ENCODE measurements at places on chromosomes 5 and 9. TPM values are rescaled to one million over a fixed set of nuclear protein-coding genes. Genes with fewer than 3 reads are reported as not detected.

DNA sequence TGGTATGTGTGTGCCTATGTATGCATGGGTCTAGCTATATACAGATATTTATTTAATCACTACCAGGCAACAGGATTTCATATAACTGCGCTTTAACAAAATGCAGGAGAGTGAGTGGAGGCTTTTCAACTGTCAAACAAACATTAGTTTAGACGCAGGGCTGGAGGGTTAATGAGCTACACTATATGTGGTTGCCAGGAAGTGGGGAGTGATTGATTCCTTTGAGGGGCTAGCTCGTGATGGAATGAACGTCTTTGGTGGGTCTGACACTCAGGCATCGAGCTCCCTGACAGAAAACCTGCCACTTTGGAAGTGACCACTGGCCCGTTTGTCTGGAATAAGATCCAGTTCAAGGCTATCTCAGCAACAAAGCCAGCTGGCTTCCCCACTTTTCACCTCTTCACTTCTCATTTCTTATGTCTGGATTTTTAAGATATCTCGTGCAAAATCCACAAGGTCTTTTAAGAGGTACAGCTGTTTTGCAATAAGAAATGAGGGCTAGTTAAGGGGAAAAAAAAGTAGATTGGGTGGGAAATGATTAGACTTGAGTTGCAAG lies 78.0 kb downstream of the CFAP77 start:
- H3K27me3 ChIP-seq, result peaks cover 11% of the 10 kb centered on the region
- no peak overlapping the region for H3K4me3 ChIP-seq
- no peak overlapping the region for H3K27ac ChIP-seq

SIGMAR1 gene
- total RNA-seq, result 114 TPM

ACSL6 gene
- 0.25 TPM for total RNA-seq

DNA sequence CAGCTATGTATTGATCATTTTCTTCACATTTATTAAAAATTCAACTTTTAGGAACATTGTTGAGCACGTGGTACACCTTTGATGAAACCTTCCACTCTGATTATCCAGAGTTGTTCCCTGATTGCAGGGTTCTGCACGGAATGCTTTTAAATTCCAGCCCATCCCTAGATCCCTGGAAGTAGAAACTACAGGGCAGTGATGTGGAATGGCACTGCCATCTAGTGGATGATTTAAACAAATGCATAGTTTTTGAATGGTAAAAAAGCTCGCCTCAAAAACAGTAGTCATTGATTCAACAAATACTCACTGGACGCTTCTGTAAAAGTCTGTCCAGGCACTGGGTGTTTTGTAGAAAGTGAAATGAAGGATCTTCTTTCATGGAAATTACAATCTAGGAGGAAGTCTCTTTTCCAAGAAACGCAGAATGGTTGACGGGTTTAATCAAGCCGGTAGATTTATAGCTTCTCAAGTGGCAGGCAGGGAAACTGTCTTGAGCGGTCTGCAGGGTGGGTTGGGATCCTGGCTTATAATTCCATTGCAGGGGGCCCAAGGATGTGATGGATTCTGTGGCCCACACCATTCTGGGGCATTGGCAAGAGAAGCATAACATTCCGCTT lies 118.4 kb downstream of the ARHGAP26 start:
- no peak for DNase-seq
- no peak overlapping the region for H3K4me3 ChIP-seq
- H3K27me3 ChIP-seq, result no peaks in the 10 kb centered on the region
- H3K27ac ChIP-seq, result no peak overlapping the region
- no peaks in the 10 kb centered on the region for H3K4me1 ChIP-seq

GRCh38 chr5:114665551-114665950 lies 303.7 kb downstream of the KCNN2 start:
- DNase-seq, result no peak
- H3K27ac ChIP-seq, result no peak overlapping the region
- H3K27me3 ChIP-seq, result no peaks in the 10 kb centered on the region
- H3K4me1 ChIP-seq, result no peaks in the 10 kb centered on the region

CTNND2 gene
- 1.1 TPM for total RNA-seq

SMIM15 gene
- 123 TPM for total RNA-seq

DNA sequence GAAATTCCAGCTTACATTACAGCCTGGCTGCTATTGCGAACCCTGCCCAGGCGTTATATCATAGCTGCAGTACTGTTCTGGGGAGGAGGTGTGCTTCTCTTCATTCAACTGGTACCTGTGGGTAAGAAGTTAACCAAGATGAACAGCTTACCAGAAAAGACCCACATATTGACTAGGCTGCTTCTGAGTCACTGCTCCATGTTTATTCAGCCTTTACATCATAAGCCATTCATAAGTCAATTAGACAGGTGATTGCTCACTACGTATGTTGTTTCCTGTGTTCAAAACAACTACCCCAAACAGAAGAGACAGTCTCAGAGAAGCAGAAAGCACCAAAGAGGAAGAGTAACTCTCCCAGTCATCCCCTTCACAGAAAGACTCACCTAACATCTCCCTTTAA lies 34.7 kb upstream of the SLC22A5 start:
- H3K36me3 ChIP-seq, result no peaks in the 10 kb centered on the region
- no peak overlapping the region for H3K27ac ChIP-seq
- DNase-seq, result no peak
- H3K4me3 ChIP-seq, result no peak overlapping the region
- no peaks in the 10 kb centered on the region for H3K27me3 ChIP-seq
- no peaks in the 10 kb centered on the region for H3K4me1 ChIP-seq

STPG3 gene
- not detected for total RNA-seq

AIF1L gene
- total RNA-seq, result 4.0 TPM

PCDHB16 gene
- 0.17 TPM for total RNA-seq

GRCh38 chr9:135907431-135908092 lies at the start of gene CAMSAP1:
Gene CAMSAP1 (minus strand): TSS chr9:135907546. CDS start chr9:135907159, 387 bp downstream.
- DNase-seq, result peak; percentile 91
- H3K4me1 ChIP-seq, result peaks cover 11% of the 10 kb centered on the region
- no peaks in the 10 kb centered on the region for H3K27me3 ChIP-seq
- H3K27ac ChIP-seq, result peak within 1 kb of the TSS; percentile 76
- no peaks in the 10 kb centered on the region for H3K36me3 ChIP-seq

- H3K4me3 ChIP-seq, result no peak overlapping the region
- no peaks in the 10 kb centered on the region for H3K27me3 ChIP-seq
- no peaks in the 10 kb centered on the region for H3K4me1 ChIP-seq
- no peak for DNase-seq
- no peak overlapping the region for H3K27ac ChIP-seq
Measured at GRCh38 chr5:59674763-59675162, 218.8 kb downstream of the PDE4D start.

ZNF189 gene
- total RNA-seq, result 9.3 TPM

- no peaks in the 10 kb centered on the region for H3K36me3 ChIP-seq
- H3K27ac ChIP-seq, result no peak overlapping the region
- no peaks in the 10 kb centered on the region for H3K27me3 ChIP-seq
- H3K4me1 ChIP-seq, result no peaks in the 10 kb centered on the region
- DNase-seq, result no peak
Measured at GRCh38 chr5:37888476-37888875, 48.6 kb upstream of the GDNF start.

DNA sequence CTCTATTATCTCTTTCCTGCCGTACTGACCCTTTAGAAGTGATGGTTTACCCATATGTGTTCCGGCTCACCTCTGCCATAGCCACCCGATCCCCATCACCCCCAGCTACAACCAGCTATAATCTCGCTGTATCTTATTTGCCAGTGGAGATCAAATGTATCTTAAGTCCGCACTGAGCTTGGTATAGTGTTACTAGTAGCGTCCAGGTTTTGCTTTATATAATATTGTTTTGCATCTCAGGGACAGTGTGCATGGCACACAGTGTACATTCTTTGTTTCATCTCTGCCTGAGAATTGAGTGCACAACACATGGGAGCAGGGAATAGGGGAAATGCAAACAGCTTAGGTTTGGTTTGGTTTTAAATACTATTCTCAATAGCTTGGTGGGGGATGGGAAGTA lies 135.8 kb upstream of the SNX2 start:
- no peak overlapping the region for H3K27ac ChIP-seq
- DNase-seq, result no peak
- no peaks in the 10 kb centered on the region for H3K27me3 ChIP-seq
- H3K36me3 ChIP-seq, result no peaks in the 10 kb centered on the region

DNA sequence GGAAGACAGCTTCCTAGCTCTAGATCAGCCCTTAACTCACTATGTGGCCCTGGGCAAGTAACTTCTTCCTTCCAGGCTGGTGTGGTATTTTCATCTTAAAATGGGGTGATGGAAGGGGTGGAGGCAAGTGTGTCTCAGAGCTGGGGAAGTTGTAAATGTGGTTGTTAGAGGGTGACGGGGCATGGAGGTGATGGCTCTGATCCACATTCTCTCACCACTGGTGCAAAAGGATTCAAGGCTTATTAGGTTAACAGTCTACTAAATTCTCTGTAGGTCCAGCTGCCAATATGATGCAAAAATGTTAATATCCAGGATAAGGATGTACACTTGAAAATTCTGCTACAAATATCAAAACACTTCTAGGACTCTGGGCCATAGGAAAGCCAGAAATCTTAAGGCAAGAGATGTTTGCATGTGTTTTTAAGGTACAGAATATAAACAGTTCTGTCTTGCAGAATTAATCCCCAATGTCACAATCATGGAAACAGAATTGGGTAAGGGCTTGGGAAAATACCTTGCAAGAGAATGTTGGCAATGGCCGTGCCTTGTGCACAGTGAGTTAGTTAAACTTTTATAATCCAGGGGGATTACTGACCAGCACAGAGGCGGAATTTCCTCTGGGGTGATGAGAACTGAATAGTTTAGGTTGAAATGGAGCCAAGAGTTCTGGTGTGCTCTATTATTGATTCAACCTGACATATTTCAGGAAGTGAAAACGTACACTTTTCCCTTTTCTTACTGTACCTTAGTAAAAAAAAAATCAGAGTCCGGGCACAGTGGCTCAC lies 19.8 kb downstream of the TNFSF15 start:
- no peak overlapping the region for H3K27ac ChIP-seq
- no peak for DNase-seq
- no peak overlapping the region for H3K4me3 ChIP-seq
- no peaks in the 10 kb centered on the region for H3K4me1 ChIP-seq
- H3K27me3 ChIP-seq, result no peaks in the 10 kb centered on the region

DNA sequence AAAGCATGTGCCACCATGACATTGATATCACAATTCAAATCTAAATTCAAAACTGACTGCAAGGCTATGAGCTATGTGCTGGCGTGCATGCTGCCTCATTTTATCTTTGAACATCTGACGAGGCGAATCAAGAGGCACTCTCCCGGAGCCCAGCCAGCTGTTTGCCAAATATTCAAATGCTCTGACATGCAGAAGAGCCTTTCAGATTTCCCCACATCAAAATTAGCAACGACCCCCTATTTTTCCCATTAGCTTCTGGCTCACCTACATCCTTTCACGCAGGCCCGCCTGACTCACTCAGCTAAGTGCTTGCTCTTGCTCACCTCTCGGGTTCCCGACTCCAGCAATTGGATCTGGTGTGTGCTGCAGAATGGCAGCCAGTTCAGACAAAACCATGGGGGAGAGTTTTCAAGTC lies 159.0 kb downstream of the NR2F1-AS1 start:
- no peaks in the 10 kb centered on the region for H3K36me3 ChIP-seq
- H3K27ac ChIP-seq, result no peak overlapping the region
- H3K4me1 ChIP-seq, result no peaks in the 10 kb centered on the region
- no peak for DNase-seq

FBXO38 gene
- total RNA-seq, result 45.1 TPM

DNA sequence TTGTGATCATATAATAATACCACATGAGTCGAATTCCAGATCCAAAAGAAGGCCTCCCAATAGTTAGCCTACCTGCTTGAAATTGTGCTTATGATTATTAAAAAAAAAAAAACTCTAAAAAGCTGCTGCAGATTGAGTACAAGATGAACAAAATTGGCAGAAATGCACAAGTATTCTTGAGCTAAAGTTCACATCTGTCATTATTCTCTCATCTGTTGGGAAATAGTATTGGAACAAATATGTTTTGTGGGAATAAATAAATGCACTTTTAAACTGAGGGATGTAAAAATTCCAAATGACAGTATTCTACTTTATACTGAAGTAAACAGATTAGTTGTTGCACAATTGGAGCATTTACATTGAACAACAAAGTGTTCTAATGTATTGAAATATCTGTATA lies 15.7 kb downstream of the DAB2 start:
- H3K27ac ChIP-seq, result no peak overlapping the region
- H3K4me3 ChIP-seq, result no peak overlapping the region
- H3K27me3 ChIP-seq, result no peaks in the 10 kb centered on the region
- DNase-seq, result no peak
- H3K36me3 ChIP-seq, result no peaks in the 10 kb centered on the region
- H3K4me1 ChIP-seq, result no peaks in the 10 kb centered on the region

TTLL11 gene
- 5.1 TPM for total RNA-seq

DNA sequence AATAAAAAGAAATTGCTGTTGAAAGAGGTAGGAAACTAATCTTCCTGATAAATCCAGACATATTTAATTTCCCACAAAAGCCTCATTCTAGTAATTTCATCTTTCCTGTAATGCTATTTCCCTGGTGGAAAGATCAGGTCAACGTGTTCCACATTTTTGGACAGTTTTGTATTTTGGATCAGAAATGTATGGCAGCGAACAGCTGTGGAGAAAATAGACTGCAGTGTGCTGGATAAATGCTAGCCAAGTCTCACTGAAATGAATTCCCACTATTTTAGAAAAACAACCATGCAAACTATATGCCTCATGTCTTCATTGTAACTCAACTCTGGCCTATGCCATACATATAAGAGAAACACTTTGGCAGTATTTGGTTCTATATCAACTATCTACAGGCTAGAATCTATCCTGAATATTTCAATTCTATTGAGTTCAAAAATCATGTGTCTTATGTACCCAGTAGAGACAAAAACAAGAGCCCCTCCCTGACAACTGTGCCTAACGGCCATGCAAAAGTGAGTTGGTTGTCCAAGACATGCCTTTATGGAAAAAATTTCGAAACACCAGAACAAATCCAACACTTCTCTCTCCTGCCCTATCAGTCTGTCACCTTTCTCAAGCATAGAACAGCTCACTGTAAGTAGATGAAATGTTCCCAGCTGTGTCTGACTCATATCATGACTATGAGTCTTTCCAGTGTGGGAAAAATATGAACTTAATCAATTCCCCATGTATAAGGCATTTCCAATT lies 191.3 kb upstream of the NREP start:
- no peak overlapping the region for H3K4me3 ChIP-seq
- no peak overlapping the region for H3K27ac ChIP-seq
- H3K4me1 ChIP-seq, result no peaks in the 10 kb centered on the region
- no peak for DNase-seq

PKN3 gene
- total RNA-seq, result 2.8 TPM

DNA sequence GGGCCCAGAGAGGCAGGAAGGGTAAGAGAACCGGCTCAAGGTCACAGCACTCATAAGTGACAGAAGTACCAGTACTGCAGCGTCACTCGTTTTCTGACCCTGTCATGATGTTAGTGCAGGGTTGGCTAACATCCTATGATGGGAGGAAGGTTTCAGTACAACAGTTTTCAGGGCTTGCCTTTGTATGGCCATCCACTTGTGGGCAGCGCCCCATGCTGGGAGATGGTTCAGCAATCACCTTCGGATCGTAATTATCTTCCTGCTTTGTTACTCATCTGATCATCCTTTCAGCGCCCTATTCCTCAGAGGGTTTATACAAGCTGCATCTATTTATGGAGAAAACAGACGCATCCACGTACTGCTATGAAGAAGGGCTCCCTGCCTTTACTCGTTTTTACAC lies 2.4 kb downstream of the MAP1B start:
- no peaks in the 10 kb centered on the region for H3K36me3 ChIP-seq
- no peak overlapping the region for H3K27ac ChIP-seq
- H3K27me3 ChIP-seq, result peaks cover 27% of the 10 kb centered on the region
- H3K4me1 ChIP-seq, result no peaks in the 10 kb centered on the region
- DNase-seq, result no peak
- no peak overlapping the region for H3K4me3 ChIP-seq

- H3K36me3 ChIP-seq, result no peaks in the 10 kb centered on the region
- no peaks in the 10 kb centered on the region for H3K27me3 ChIP-seq
- no peak overlapping the region for H3K4me3 ChIP-seq
- H3K4me1 ChIP-seq, result no peaks in the 10 kb centered on the region
Measured at GRCh38 chr9:82670726-82671125, 392.2 kb downstream of the RASEF start.
